ENCODE measurements at places on chromosomes 2 and 18. TPM values are rescaled to one million over a fixed set of nuclear protein-coding genes. Genes with fewer than 3 reads are reported as not detected.
A peak's percentile ranks its signal among the peaks of the same experiment; 100 is the strongest.

- H3K4me3 ChIP-seq = no peak overlapping the region
- peaks cover 5% of the 10 kb centered on the region for H3K36me3 ChIP-seq
- no peak for DNase-seq
Observed at GRCh38 chr2:121429927-121430520, 100.7 kb upstream of the RNU4ATAC start.

Gene HNMT
- 37.2 TPM for total RNA-seq

Gene PRR30
- not detected for total RNA-seq

- no peak overlapping the region for H3K27ac ChIP-seq
- H3K4me1 ChIP-seq = no peaks in the 10 kb centered on the region
- no peak overlapping the region for H3K4me3 ChIP-seq
- H3K27me3 ChIP-seq = no peaks in the 10 kb centered on the region
Observed at GRCh38 chr2:69180227-69180626, 167.2 kb downstream of the ANTXR1 start.

DNA sequence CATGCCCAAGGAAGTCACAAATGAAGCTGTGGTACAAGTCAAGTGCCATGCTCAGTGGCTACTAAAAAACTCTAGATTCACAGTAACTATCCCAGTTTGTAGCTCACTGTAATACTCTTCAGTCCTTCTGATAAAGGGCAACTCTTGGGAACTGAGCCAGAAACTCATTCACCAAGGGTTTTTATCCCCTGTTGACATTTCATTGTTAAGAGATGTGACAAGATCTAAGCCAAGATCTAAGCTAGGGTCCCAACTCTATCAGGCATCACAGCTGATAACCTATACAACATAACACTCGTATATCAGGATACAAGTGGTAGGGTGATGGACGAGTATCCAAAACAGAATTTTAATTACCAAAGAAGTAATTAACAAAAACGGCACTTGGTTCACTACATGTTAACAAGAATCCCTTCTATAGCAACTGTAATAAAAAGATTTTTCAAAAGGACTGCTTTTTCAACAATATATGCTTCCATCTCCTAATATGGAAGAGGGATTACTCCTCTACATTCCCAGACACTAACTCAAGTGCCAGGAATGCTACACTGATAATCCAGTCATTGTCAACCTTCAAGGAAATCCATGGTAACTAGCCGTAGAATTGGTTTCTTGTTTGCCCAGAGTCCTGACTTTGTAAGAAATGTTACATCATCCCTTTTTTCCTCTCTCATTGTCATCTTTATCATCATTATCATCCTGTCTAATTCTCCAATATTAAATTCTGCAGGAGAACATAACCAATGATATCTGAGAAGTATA is 111.7 kb downstream of the CDH2 start:
- no peak for DNase-seq
- no peak overlapping the region for H3K27ac ChIP-seq
- H3K4me1 ChIP-seq = no peaks in the 10 kb centered on the region
- H3K4me3 ChIP-seq = no peak overlapping the region

- no peaks in the 10 kb centered on the region for H3K4me1 ChIP-seq
- no peak overlapping the region for H3K4me3 ChIP-seq
- H3K36me3 ChIP-seq = no peaks in the 10 kb centered on the region
- DNase-seq = no peak
- no peaks in the 10 kb centered on the region for H3K27me3 ChIP-seq
- no peak overlapping the region for H3K27ac ChIP-seq
Observed at GRCh38 chr2:65142515-65142914, 12.6 kb upstream of the RAB1A start.

DNA sequence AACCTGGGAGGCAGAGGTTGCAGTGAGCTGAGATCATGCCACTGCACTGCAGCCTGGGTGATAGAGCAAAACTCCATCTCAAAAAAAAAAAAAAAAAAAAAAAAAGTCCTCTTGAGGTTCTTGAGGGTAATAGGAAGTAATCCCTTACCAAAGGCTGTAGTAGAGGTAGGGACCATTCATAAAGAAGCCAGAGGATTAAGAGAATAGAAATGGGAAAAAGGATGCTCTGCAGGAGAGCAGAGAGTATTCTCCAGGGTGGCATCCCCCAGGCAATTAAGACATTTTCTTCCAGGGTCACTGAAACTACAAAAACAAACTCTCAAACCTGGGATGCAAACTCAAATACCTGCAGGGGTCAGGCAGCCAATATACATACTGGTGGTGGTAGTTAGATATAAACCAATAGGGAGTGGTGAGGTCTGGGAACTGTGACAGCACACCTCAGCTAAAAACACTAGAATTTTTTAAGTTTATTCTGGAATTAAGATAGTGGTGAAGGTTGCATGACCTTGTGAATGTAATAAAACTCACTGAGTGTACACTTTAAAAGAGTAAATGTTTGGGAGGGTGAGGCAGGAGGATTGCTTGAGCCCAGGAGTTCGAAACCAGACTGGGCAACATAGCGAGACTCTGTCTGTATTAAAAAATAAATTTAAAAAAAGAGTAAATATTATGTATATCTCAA is 24.7 kb downstream of the RAPH1 start:
- no peaks in the 10 kb centered on the region for H3K36me3 ChIP-seq
- H3K27ac ChIP-seq = no peak overlapping the region
- H3K27me3 ChIP-seq = no peaks in the 10 kb centered on the region
- no peak overlapping the region for H3K4me3 ChIP-seq
- DNase-seq = no peak

Gene CNGA3
- total RNA-seq = not detected

Gene CRYGC
- not detected for total RNA-seq

DNA sequence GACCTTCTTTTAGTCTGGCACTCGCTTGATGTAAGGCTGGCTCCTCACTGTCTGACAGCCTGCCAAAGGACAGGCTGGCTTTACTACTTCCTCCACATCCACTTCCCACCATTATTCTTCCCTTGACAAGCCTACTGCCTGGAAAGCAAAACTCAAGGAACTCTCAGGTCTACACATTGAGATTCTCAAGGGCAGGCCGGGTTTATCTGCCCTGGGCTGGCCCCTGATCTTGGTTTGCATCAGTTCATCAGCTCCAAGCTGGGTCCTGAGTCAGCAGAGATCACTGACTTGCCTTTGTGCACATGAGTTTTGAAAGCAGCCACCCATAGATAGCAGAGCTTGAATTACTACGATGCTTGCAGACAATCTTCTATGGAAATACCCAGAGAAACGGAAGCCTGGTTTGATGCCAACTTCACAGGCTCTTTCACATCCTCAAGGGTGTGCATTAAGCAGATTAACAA is 53.9 kb downstream of the KCTD18 start:
- no peaks in the 10 kb centered on the region for H3K4me1 ChIP-seq
- DNase-seq = no peak
- H3K4me3 ChIP-seq = no peak overlapping the region
- H3K27me3 ChIP-seq = no peaks in the 10 kb centered on the region
- no peak overlapping the region for H3K27ac ChIP-seq

Gene CD8B2
- not detected for total RNA-seq

GRCh38 chr2:223467196-223467595 is 135.0 kb downstream of the SCG2 start:
- no peaks in the 10 kb centered on the region for H3K27me3 ChIP-seq
- H3K4me1 ChIP-seq = no peaks in the 10 kb centered on the region
- DNase-seq = no peak
- no peak overlapping the region for H3K27ac ChIP-seq
- H3K36me3 ChIP-seq = no peaks in the 10 kb centered on the region

Gene C2orf42
- 6.3 TPM for total RNA-seq

Gene KCNG2
- total RNA-seq = not detected

DNA sequence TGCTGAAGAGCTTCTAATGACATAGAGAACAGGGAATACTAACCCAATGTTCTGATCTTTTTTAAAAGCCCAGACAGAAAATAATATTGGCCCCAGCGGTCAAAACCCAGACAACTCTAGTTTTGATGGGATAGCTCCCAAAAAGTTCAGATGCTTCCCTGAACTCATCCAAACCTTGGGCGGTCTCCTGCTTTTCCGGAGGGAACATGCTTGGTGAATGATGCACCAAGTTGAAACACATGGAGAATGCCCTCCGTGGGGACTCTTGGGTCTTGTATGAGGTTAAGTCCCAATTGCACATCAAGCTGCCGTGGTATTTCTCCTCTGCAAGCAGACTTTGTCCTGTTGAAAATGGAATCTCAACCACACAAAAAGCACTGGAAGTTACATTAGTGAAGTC is 120.7 kb upstream of the CTAGE1 start:
- peak; percentile 21 for DNase-seq
- no peaks in the 10 kb centered on the region for H3K36me3 ChIP-seq
- no peaks in the 10 kb centered on the region for H3K4me1 ChIP-seq
- H3K27ac ChIP-seq = no peak overlapping the region

Gene CAVIN2
- total RNA-seq = 15.8 TPM

Gene ABCA12
- not detected for total RNA-seq

GRCh38 chr2:52395912-52396311 is 1364.0 kb upstream of the NRXN1 start:
- no peaks in the 10 kb centered on the region for H3K4me1 ChIP-seq
- no peaks in the 10 kb centered on the region for H3K36me3 ChIP-seq
- no peak overlapping the region for H3K27ac ChIP-seq
- no peak overlapping the region for H3K4me3 ChIP-seq

Gene ELOA2
- not detected for total RNA-seq

- no peaks in the 10 kb centered on the region for H3K4me1 ChIP-seq
- DNase-seq = no peak
- H3K36me3 ChIP-seq = no peaks in the 10 kb centered on the region
Observed at GRCh38 chr2:77488141-77488540, 34.0 kb downstream of the LRRTM4 start.

- no peaks in the 10 kb centered on the region for H3K36me3 ChIP-seq
- no peaks in the 10 kb centered on the region for H3K4me1 ChIP-seq
- no peaks in the 10 kb centered on the region for H3K27me3 ChIP-seq
- no peak overlapping the region for H3K27ac ChIP-seq
- H3K4me3 ChIP-seq = no peak overlapping the region
Observed at GRCh38 chr2:11647834-11648600, 22.0 kb downstream of the NTSR2 start.

DNA sequence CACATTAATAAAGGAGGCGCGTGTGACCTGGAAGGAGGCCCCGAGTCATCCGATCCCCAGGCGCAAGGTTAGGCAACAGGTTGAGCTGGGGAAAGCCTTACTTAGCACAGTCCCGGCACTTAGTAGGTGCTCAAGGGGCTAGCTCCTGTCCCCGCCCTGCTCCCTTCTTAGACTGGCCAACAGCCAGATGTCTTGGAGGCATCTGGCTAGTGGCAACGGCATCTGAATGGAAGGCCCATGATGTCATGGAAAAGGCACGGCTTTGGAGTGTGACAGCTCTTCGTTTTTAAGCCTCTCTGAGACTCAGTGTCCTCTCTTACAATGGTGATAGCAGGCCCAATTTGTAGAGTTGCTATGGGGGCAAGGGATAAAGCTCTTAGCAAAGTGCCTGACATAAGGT is 258.3 kb downstream of the CYRIA start:
- H3K36me3 ChIP-seq = no peaks in the 10 kb centered on the region
- H3K27me3 ChIP-seq = no peaks in the 10 kb centered on the region
- no peak overlapping the region for H3K4me3 ChIP-seq

Data from body of pancreas (tissue), 4 donors.